ENCODE measurements at places on chromosomes 12 and 14. TPM values are rescaled to one million over a fixed set of nuclear protein-coding genes. Genes with fewer than 3 reads are reported as not detected.

The LRFN5 gene
- total RNA-seq, result 66.9 TPM

The ITPR2 gene
- 28.1 TPM for total RNA-seq

The CELA1 gene
- not detected for total RNA-seq

The CD4 gene
- 2.0 TPM for total RNA-seq

The ESPL1 gene
- total RNA-seq, result 1.2 TPM

The HVCN1 gene
- total RNA-seq, result 7.3 TPM

The TMTC1 gene
- total RNA-seq, result 17.1 TPM

The SMIM41 gene
- not detected for total RNA-seq

The PAH gene
- total RNA-seq, result 0.82 TPM

The LRP1-AS gene
- not detected for total RNA-seq

The RASSF8 gene
- total RNA-seq, result 19.2 TPM

The WNT5B gene
- total RNA-seq, result 22.0 TPM

The PIWIL1 gene
- not detected for total RNA-seq

The SERPINA4 gene
- total RNA-seq, result not detected

The LPAR5 gene
- total RNA-seq, result 0.41 TPM

The KLRC2 gene
- 2.0 TPM for total RNA-seq

The TMEM233 gene
- total RNA-seq, result under 0.01 TPM

The PIK3C2G gene
- total RNA-seq, result 0.41 TPM

The GLT1D1 gene
- total RNA-seq, result 11.0 TPM

The PLEKHG7 gene
- not detected for total RNA-seq

The FGF23 gene
- total RNA-seq, result not detected

The FLRT2 gene
- 84.0 TPM for total RNA-seq

The IAPP gene
- under 0.01 TPM for total RNA-seq

The ASB2 gene
- total RNA-seq, result under 0.01 TPM

The MAP4K5 gene
- total RNA-seq, result 85.2 TPM

The M6PR gene
- 97.4 TPM for total RNA-seq

The RFX4 gene
- total RNA-seq, result 2.9 TPM

The DAO gene
- total RNA-seq, result not detected

The RNASE1 gene
- total RNA-seq, result 12.2 TPM

The MYH7 gene
- 0.41 TPM for total RNA-seq

The SLC8A3 gene
- 43.6 TPM for total RNA-seq

The RNASE11 gene
- not detected for total RNA-seq

The KCNMB4 gene
- 54.2 TPM for total RNA-seq

The CBLN3 gene
- not detected for total RNA-seq

The SPX gene
- total RNA-seq, result 0.41 TPM

The ADAMTS20 gene
- total RNA-seq, result 0.41 TPM

The P2RX7 gene
- 1.2 TPM for total RNA-seq

The SMCO3 gene
- 0.41 TPM for total RNA-seq

The TMEM30B gene
- total RNA-seq, result under 0.01 TPM

The KERA gene
- total RNA-seq, result 1.2 TPM

The PZP gene
- under 0.01 TPM for total RNA-seq

The IFI27L2 gene
- 17.9 TPM for total RNA-seq

The FAM186B gene
- total RNA-seq, result 0.41 TPM

All from frontal cortex (tissue), 4 donors.